ENCODE measurements at places on chromosomes 4 and X. TPM values are rescaled to one million over a fixed set of nuclear protein-coding genes. Genes with fewer than 3 reads are reported as not detected.
A peak's percentile ranks its signal among the peaks of the same experiment; 100 is the strongest.

CT47A7 gene
- total RNA-seq: not detected

ARHGEF38 gene
- not detected for total RNA-seq

DNA sequence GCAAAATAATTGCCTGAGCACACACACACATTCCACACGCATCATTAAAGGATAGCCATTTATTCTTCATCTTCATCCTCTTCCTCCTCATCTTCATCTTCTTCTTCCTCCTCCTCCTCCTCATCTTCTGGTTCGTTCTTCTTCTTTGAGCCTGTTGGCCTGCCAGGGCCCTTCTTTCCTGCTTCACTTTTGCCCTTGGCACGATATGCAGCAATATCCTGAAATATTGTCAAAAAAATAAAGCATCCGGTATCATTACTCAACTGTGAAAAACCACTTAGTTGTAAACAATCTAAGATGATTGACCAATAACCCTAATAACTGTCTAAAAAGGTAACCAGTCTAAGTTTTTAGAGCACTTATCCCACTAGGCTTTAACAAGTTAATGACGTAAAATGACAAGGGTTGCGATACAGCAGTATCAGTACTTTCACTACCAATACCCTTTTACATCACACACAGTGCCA is 2.1 kb downstream of the HMGB2 start:
- no peak for DNase-seq

DNA sequence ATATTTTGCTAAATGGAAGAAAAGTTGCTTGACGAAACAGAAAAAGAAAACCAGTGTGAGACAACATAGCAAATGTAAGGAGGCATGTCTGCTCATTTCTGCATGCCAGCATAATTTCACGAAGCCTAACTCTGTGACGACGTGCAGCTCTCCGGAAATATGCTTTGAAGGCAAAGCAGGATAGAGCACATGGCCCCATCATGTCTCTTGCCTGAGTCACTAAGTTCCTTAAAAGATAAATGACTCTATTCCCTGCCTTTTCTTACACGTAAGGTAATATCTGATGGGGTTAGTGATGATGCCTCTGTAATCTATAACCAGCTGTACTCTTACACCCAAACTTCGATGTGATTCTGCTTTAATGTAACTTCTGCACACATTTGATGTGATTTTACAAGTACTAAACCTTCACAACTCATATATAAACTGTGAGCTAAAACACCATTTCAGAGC is 64.5 kb downstream of the ANXA3 start:
- DNase-seq: no peak

- DNase-seq: no peak
Observed at GRCh38 chrX:87516717-87517121, 883 bp upstream of the KLHL4 start.

- DNase-seq: no peak
Observed at GRCh38 chr4:2825740-2826139, 17.9 kb upstream of the ADD1 start.

DNA sequence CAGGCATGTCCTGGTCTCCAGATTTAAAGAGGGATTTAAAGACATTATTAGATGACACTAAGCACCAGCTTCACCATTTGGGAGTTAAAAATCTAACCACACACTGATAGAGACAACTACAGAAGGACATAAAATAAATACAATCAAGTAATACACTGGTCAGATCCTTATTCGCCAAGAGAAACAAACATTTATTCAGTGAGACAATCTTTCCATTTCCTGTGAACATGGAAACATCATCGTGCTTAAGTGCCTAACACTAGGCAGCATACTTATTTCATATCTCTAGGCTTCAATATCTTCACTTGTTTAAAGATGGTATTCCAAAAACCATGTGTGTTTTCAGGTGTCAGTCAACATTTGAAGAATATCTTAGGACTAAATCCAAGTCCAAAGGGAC is 103.6 kb downstream of the AREG start:
- no peak for DNase-seq

MAGEA4 gene
- not detected for total RNA-seq

DNA sequence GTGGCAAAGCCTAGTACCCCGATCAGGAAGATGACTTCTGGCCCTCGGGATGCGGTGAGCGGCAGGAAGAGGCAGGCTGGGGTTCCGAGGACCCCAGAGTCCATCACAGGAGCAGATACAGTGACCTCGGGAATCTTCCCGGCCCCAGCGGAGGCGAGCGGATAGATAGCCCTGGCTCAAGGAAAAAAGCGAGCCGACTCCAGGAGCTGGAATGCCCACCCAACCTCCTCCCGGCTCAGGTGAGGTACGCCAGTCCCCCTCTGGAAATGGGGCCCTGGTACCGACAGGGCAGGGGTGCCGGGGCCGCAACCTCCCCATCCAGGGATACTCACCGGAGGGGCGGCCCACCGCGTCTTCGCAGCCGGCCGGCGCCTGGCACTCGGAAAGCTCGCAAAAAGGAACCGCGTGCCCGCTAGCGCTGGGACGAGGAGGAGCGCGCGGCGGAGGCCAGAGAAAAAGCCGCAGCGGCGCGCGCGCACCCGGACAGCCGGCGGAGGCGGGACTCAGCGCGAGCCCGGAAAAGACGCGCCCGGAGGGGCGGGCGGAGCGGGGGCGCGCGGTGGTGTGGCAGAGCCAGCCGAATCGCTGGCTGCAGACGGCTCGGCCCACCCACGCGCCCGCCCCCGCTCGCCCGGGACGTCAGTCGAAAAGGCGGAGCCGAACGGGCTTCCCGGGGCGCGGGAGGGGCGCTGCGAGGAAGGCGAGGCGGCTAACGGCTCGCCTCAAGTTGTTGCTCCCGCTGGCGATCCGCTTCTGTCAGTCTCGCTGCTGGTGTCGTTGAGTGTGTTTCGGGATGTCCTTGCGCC is at the start of gene ACSL4:
TSS of gene ACSL4 (minus strand) at position 451 of the 806 bp plus-strand sequence. CDS start 49,894 bp downstream, outside the sequence.
- no peak for DNase-seq

DNA sequence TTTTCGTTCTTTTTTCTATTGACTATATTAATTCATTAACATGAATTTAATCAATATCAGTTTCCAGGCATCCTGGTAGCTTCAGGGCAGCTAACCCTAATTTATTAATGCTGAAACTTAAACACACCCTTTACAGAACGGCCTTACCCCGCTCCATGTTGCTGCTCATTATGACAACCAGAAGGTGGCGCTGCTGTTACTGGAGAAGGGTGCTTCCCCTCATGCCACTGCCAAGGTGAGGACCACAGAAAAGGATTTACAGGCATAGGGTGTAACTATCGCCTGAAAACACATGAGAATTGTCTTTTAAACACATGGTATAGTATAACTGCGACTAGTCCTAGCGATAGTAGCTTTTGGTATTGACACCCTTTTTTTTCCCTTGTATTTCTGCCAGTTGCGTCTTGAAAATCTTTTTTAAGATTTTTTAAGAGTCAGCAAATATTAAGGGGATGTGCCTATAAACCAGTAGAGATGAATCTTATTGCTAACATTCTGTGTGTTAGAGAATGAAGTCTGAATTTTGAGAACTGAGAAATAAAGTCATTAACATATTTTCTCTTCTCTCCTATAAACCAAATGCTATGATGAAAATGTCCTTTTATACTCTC is 229.0 kb downstream of the ANK2 start:
- DNase-seq: peak; percentile 8

- DNase-seq: no peak
Observed at GRCh38 chr4:113588895-113589668, 172.5 kb downstream of the CAMK2D start.

DNA sequence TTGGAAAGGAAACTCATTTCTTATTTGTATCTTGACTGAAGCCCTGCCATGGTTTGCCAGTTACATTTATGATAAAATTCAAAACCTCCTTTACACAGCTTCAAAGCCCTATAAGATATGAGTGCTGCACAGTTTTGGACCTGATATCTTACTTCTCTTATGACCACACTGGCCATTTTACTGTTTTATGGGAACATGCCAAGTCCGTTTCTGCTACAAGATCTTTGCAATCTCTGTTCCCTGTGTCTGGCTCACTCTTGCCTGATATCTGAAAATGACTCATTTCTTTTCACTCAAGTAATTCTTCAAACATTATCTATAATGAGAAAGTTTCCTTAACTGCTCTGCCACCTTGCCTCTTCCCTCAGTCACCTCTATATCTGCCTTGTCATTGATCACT is 247.3 kb downstream of the SPOCK3 start:
- no peak for DNase-seq

PIR gene
- 19.7 TPM for total RNA-seq

EMCN gene
- not detected for total RNA-seq

DNA sequence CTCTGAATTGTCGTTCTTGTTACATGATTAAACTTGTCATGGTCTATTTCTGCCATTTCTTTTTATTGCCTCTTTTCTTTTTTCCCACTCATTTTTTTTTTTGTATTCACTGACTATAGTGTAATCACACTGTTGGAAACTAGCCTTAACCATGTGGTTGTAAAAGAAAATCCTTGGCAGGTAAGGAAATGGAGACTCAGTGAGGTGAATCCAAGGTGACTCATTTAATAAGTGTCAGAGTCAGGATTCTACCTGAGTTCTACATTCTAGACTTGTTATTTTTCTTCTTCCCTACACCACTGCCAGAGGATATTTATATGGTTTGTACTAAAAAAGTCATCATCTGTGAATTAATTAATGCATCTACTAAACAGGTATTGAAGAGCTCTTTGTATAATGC is 152.2 kb downstream of the CBLL2 start:
- DNase-seq: no peak

- no peak for DNase-seq
Observed at GRCh38 chr4:98609934-98610333, 48.5 kb downstream of the TSPAN5 start.

DNA sequence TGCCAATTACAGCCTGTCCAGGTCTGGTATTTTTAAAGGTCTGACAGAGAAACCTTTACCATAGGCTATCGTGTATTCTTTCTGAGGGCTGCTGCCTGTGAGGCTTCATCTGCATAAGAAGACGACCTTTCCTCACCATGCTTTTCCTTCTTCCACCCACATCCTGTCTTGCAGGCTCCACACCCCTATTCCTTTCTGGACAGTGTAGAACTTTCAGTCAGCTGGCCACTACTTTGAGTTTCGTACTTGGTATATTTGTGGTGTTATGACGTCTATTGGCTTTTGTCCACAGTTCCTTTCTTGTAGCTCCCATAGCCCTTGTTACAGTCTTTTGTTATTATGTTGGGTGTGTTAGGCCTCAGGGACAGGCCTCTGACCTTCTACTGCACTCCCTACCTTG is 311.4 kb downstream of the RAPGEF2 start:
- no peak for DNase-seq

GRIA3 gene
- not detected for total RNA-seq

GRCh38 chrX:153736871-153737441 is 12.3 kb downstream of the ABCD1 start:
- DNase-seq: no peak

DNA sequence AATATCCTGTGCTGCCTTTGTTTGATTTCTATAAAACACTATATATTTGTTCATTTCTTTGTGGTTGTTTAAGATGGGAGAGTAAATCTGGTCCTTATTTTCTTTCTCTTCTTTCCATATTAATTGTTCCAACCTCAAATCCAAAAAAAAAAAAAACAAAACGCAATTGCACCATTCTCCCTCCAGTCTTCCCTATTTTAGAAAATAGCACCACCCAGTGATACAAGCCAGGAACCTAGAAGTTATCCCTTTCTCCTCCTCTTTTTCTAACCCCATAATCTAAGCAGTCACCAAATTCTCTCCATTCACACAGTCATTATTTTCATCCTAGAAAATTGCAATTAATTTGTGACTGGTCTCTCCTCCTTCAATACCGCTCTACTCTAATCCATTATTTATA is 107.8 kb downstream of the GABRA3 start:
- no peak for DNase-seq

DNA sequence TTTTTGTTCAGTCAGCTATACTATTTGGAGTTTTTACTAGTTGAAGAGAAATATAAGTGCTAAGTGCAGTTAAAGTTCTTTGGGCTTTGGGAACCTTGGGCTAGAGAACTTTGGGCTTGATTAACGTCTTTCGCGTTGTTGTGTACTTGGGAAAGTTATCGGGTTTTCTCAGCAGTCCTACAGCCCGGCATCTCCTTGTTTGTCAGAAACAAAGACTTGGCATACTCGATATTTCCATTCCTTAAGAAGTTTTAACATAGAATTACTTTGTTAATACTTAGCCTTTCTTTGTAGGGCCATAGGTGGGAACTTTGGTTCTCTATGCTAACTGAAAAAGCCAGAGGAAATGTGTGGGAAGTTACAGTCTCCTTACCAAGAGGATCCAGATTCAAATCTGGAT is 28.7 kb downstream of the RAPGEF2 start:
- DNase-seq: no peak

DNA sequence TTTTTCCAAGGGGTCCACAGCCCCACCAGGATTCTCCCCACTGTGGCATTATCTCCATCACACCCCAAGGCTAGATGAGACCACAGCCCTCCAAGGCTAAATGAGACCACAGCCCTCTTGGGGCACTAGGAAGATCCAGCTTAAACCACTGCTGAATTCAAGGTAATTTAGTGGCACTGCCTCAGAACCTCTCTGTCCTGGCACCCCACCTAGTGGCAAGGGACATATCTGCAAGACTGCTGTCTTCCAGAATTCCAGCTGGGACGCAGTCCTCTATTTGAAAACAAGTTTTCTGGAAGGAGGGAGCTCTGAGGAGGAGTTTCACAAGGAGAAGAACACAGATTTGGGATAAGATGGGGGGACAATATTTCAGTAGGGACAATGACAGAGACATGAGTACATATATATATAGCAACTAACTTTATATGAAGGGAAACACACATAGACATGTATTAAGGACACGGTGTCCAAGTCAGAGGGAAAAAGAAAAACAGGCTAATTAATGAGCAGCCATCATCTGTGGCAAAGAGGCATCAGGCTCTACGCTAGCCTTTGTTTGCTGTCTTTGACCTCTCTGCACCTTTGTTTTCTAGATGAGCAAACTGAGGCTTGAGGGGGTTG is 9.3 kb downstream of the CETN2 start:
- no peak for DNase-seq

CXCL11 gene
- not detected for total RNA-seq
